ENCODE measurements at places on chromosomes 5 and 9. TPM values are rescaled to one million over a fixed set of nuclear protein-coding genes. Genes with fewer than 3 reads are reported as not detected.

FAM151B gene
- 4.1 TPM for total RNA-seq

SNCAIP gene
- 2.2 TPM for total RNA-seq

DNA sequence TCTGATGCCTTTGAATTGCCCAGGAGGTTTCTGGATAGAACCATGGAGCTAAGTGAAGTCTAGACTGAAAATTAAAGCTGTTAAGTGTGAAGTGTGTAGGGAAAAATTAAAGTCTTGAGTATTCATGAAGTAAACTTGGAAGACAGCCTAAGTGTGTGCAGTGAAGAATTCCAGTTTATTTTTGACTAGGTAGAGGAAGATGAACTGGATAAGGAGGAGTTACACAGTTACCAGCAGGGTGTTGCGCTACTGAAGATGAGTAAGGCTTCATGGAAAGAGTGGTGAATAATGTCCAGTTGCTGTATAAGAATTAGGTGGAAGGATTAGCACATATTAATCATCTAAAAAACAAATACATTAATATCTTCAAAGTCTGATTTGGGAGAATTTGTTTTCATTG is 5.7 kb upstream of the CHD1 start:
- no peak for DNase-seq

DNA sequence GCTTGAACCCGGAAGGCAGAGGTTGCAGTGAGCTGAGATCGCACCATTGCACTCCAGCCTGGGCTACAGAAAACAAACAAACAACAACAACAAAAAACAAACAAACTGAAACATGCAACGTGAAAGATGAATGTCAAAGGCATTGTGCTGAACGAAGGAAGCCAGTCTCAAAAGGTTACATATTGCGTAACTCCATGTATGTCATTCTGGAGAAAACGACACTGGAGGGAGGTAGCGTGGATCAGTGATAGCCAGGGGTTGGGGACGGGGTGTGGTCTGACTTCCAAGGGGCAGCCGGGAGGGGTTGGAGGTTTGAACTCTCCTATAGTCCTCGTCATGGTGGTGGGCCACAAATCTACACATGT is 12.1 kb upstream of the WDR5 start:
- DNase-seq, result no peak

DNA sequence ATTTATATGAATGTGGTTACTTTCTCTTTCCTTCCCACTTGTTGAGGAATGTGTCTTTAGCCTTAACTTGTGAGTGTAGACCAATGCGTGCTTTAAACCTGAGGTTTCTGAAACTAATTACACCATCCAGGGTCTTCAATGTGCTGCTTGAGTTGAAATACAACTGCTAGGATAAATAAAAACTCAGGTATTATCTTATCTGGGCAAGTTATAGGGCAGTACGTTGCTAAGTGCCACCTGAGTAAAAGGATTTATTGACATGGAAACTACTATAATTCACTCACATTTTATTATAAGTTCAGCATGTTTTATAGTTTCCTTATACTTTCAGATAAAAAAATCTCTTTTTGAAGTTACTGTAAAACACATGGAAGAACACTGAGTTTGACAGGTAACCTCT is 1136.8 kb upstream of the NUDT12 start:
- no peak for DNase-seq
